ENCODE measurements at places on chromosomes 5 and 9.

GRCh38 chr9:104027295-104027694 lies 66.8 kb upstream of the SMC2 start:
- no peak for DNase-seq

DNA sequence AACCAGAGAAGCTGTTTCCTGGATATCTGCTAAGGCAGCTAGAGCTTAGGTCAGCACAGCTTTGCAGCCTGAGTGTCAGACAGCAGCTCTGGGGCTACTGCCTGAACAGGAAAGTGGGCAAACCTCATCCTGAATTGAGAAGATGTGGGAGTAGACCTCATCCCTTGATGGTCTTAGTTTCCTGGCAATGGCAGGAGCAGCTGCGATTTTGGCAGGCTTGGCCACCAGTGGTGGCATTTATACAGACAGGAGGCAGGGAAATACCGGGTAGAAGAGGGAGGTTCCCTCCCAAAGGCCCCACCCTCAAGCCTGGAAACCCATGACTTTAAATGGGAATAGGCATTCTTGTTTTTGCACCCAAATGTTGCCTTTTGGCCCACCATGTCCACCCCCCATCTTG lies 69.7 kb downstream of the LIX1 start:
- DNase-seq = no peak

- DNase-seq = no peak
Measured at GRCh38 chr9:71250581-71250980, 129.2 kb upstream of the TRPM3 start.

DNA sequence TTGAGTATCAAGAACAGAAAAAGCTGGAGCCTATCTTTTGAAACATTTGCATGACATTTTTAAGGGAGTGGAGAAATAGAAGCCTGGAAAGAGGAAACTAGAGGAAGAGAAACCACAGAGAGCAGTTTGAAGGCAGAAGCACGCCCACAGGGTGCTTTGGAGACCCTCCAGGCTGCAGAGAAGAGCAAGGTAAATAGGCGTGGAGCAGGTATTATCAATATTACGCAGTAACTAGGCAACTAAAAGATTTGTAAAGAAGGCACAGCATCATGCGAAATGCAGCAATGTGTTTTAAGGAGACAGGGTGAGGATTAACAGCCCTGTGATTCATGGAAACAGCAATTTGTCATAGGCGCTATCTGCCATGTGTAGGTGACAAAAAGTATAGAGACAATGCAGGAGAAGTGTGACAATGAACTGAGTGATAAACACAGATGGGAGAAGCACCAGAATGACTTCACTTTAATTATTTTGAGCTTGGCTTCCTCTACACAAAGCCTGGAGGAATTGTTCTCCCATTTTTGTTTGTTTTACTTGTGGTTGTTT lies 281.2 kb downstream of the BRINP1 start:
- no peak for DNase-seq

GRCh38 chr5:160418561-160419457 lies at the start of gene SLU7:
SLU7 (minus strand) TSS chr5:160419081; CDS start chr5:160415294, 3,787 bp downstream.
- peak; percentile 95 for DNase-seq

DNA sequence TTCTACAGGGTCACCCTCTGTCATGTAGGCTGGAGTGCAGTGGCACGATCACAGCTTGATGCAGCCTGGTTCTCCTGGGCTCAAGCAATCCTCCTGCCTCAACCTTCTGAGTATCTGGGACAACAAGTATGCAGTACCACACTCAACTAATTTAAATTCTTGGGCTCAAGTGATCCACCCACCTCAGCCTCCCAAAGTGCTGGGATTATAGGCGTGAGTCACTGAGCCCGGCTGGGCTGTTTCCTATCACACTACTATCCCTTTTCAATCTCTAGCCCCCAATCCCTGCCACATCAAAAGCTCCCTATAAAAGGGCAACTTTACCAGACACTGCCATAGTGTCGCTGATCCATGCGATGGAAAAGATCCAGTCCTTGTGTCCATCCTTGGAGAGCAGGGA lies 20.4 kb downstream of the DCAF12 start:
- DNase-seq = no peak

- no peak for DNase-seq
Measured at GRCh38 chr5:126849101-126849678, 72.3 kb downstream of the LMNB1 start.

DNA sequence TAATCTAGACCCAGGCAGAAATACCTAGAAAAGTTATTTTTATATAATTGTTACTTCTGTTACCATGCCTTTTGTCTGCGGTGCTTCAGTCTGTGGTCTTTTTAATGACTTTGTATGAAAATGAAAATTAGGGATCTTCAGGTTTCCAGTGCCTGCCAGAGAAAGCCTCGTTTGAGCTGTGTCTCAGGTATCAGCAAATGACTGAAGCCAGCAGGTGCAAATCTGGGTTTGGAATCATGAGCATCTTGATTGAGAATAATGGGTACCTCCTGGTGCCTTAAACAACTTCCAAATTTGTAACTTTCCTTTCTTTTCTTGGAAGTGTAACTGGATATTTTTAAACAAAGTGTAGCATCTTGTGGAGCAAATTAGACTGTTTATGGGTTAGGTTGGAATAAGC lies 4.3 kb downstream of the ZBTB34 start:
- DNase-seq = no peak

DNA sequence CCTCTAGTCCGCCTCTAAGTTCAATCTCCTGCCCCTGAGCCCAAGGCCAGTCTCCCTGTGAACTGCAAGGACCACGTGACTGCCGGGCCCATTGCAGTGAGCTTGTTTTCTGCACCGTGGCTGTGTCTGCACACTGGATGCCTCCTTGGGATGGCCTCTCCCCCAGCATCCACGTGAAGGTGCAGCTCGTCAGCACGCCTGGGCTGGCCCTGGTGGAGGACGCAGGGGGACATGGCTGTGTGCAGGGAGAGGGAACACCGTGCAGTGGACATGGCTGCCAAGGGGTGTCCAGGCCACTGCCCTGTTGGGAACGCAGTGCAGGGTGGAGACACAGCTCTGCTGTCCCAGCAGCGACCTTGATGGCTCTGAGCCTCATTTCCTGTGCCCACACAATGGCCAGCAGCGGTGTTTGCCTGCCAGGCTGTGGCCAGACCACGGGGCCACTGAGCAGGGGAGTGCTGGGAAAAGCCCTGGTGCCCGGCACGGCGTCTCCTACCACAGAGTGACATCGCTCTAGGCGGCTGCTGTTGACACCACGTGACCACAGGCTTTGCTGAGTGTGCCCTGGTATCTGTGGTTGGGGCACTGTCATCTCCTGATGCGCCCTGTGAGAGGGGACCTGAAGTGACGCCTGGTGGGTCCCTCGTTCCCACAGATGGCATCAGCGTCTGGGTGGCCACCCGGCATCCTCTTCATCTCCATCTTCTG lies 26.9 kb upstream of the EXOC3 start:
- DNase-seq = no peak

DNA sequence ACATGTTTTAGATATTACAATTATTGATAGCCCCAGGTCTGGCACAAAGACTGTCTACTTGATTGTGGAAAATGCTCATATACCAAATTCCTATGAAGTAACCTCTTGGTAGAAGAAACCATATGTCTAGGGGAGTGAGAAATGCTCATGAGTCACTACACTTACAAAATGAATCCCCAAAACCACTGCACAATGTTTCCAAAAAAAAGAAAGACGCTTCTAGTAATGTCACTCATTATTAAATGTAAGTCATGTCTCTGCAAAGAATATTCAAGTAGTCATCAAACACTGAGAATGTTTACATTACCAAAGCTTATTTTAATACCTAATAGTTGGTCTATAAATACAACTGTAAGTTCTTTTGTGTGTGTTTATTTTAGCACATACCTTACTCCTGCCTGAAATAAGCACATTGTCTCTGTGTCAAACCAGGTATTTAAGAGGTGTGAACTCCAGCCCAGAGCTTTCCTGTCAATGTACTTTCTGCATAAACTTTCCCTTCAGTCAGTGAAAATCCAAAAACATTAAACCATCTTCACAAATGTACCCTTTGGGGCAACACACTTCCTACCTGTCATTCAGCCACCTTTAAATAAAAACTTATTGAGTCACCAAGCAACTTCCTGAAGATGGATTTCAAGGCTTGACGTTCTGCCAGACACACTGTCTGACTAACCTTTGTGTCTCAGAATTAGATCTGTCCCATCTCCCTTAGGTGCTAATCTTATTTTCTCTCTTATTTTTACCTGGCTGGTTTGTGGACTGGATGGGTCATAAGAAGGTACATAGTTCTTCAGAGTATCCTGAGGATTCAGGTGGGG lies 194.0 kb downstream of the NFIB start:
- no peak for DNase-seq

GRCh38 chr5:146076455-146076854 lies 28.9 kb downstream of the PLAC8L1 start:
- DNase-seq = no peak

DNA sequence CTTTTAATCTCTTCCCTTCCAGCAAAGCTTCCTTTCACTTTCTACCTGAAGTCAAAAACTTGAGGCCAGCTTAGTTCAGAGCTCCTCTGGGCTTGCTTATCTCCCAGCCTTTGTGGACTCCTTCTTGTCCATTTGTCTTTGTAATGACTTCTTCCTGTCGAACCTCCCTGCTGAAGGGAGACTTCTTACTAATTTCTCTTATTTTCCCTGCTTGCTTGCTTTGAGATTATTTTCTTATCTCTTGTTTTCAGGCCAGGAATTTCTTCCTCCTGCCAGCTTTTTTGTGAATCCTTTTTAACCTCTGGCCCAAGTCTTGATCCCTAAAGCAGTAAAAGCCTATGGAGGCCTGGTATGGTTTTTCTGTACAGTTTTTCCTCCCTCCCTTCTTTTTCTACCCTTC lies 46.8 kb upstream of the DHFR start:
- DNase-seq = no peak

- peak; percentile 46 for DNase-seq
Measured at GRCh38 chr9:83132768-83133167, 69.8 kb upstream of the RASEF start.

DNA sequence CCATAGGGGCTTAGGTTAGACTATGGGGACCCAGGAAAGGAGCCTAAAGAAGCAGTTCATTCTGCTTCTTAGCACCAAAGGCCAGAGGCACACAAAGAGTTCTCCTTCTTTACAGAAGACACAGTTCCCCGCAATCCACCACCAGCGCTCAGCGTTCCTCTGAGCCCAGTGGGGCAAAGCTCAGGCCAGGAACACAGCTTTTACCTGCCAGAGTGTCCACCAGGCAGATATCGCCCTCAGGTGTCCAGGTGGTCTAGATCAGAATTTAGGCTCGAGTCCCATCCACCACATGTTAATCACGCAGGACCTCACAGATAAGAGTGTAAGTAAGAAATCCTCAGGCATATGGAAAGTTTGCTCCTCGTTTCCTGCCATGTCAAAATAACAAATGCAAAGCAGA lies 53.0 kb downstream of the UBE2QL1 start:
- DNase-seq = no peak

DNA sequence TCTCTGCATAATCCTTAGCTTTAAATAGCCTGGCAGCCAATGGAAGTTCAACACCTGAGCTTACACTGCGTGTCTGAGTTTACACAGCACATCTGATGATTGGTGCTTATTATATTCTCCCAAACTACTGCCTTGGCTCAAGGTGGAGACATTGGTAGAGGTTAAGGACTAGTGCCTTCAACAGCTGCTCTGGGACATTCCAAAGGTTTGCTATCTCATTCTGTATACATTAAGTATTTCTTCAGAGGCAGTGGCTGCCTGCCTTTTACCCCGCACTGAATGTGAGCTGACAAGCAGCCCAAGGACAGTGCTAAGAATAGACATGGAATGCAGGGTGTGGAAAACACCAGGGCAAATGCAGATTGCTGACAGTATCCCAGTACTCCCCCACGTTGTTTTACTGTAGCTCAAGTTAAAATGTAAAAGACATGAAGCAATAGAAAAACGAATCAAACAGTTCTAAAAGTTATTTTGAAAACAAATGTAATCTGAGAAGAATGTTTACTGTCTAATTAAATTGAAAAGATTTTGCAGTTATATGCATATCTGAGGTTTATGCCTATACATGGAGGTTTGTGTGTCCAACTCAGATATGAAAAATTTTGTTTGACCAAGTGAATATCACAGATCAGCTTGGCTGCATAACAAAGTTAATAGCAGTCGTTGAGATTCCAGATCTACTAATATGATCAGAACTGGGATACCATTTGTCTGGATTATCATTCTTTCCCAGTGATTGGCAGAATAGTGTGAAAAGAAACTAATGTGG lies 1.8 kb downstream of the HSPB3 start:
- DNase-seq = peak; percentile 55

DNA sequence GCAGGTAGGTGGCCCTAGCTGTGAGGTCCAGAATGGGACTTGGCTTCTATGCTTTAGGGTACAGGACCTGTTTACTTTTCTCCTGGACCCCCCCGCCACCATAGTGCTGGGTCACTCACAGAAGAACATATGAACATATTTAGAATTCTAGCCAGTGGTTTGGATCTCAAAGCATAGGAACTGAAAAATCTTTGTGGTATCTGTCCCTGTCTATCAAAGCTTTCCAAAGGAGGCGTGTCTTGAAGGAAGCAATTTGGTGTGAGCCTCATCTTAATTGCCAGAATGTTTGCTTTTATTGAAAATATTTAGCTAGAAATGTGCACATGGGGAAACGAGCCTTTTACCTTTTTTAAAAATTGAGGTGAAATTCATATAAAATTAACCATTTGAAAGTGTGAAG lies 6.2 kb downstream of the PHF2 start:
- DNase-seq = no peak

DNA sequence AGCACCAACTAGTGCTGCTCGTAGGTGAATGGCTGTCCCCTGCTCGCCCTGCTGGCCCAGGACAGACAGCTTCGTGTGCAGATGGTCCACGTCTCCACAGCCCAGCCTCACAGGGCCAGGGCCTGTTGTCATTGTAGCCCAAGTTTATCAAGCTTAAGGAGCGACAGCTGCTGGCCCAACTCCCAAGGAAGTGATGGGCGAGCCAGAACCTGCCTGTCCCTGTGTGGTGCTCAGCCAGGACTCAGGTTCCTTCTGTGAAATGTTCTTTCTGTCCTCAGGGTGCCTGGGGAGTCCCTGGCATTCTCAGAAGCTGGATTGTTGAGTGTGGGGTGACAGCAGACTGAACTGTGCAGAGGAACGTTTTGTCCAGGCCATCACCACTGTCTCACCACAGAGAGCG lies 16.4 kb downstream of the TRIP13 start:
- DNase-seq = no peak

- no peak for DNase-seq
Measured at GRCh38 chr5:133400831-133401351, 211.4 kb downstream of the FSTL4 start.

GRCh38 chr5:43038496-43038989 lies 1.6 kb downstream of the ANXA2R start:
- DNase-seq = no peak

DNA sequence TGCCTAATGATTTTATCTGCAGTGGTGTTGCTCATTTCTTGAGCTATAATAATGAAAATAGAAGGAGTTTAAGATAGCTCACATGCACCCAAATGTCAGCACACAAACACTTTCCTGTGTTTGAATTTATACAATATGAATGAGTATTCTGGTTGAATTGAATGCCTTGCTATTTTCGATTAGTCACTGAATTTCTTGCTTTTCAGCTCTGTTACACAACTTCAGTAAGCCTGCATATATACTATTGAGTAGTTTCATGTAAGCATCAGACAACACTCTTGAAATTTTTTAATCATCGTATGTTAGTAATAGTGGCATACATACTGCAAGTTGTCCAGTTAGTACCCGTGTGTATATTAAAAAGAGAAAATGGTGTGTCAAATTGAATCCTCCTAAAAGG lies 281.5 kb upstream of the GRIA1 start:
- DNase-seq = no peak

GRCh38 chr9:135253305-135254004 lies 166.0 kb downstream of the OLFM1 start:
- DNase-seq = no peak

GRCh38 chr5:124655251-124655917 lies 91.1 kb downstream of the ZNF608 start:
- DNase-seq = peak; percentile 61

- DNase-seq = no peak
Measured at GRCh38 chr5:141914199-141914743, 9.4 kb upstream of the DELE1 start.

Measured in A549 (cell line).